NCI-H345 (cell line): ENCODE measurements at places on chromosomes 12 and 14.

DNA sequence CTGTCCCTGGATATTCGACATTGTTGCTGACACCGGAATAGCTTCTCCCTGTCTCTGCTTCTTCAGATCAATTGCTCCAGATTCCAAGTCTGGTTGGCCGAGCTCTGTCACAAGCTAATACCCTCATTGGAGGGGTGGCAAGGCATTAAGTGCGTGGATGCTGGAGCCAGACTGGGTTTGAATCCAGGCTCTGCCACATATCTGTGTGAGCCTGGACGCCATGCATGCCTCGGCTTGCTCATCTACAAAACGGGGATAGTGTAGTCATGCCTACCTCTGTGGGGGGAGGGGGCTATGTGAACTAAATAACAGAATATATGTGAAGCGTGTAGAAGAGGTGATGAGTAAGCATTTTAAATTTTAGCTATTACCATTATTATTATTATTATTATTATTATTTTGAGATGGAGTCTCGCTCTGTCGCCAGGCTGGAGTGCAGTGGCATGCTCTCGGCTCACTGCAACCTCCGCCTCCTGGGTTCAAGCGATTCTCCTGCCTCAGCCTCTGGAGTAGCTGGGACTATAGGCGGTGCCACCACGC lies 97.3 kb downstream of the AACS start:
- DNase-seq, result no peak

DNA sequence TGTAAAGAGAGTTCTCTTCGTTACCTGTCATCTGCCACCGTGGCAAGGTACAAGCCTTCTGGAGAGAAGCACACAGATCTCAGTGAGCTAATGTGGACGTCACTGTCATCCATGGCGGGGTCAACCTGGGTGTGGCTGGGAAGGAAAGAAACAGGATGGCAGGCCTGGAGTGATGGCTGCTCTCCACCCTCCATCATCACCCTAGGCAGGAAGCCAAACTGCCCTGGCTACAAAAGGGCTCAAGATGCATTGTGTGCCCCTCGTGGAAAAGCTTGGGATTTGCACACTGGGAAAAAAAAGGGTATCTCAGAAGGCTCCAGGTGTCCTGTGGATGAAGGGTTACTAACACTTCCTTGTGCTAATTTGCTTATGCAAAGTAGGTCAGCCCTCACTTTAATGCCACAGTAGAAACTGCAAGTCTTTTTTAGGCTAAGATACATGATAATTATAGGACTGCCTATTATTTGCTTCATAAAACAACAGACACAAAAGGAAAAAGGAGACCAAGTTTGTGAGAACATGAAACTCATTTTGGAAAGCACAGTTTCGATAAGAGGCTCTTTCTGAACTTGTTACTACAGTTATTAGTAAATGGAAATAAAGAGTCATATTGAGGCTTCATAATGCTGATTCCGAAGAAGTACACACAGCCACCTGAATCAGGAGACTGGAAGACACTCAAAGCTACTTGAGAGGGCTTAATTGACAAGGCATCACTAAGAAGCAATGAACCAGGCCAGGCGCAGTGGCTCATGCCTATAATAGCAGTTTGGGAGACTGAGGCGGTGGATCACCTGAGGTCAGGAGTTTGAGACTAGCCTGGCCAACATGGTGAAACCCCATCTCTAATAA lies 18.9 kb downstream of the RFC5 start:
- DNase-seq, result peak; percentile 36

DNA sequence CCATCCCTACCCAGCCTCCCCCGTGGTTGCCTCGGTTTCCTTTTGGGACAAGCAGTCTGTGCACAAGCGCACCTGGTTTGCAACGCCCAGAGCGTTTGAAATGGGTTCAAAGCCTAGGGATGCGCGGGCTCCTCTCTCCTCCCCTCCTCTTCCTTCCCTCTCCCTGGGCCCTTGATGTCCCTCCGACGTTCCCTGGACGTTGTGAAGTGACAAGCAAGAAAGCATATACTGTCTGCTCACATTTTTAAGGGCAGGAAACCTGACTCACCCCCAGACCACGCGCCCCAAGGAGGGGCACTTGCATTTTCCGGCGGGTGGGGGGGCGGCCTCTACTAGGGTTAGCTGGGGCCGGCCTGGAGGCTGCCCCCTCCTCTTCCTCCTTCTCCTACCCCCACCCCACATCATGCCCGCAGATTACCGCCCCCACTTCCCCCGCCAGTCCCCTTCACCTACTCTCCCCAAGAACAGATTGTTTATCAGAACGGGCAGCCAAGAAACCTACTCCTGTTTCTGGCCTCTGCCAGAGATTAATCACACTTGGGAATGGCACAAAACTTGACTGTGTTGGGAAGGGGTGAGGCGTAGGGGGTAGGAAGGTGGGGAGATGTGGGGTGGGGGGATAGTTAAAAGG lies 9.5 kb upstream of the IRF2BPL start:
- DNase-seq, result no peak

DNA sequence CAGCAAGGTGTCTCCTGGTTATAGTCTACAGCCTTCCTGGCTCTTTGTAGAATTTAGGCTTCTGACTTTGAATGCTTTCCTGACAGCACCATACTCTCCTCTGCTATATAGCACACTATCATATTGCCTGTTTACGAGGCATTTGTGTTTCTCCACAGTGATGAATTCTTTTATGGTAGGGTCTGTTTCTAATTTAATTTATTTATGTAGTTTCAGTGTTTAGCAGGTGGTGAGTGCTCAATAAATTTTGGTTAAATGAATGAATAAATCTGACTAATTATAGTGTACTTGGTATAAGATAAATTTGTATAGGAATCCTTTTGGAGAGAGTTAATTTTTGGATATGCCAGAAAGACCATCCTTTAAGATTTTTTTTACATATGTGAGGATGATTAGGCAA lies 115.3 kb downstream of the RAD51B start:
- DNase-seq, result no peak

DNA sequence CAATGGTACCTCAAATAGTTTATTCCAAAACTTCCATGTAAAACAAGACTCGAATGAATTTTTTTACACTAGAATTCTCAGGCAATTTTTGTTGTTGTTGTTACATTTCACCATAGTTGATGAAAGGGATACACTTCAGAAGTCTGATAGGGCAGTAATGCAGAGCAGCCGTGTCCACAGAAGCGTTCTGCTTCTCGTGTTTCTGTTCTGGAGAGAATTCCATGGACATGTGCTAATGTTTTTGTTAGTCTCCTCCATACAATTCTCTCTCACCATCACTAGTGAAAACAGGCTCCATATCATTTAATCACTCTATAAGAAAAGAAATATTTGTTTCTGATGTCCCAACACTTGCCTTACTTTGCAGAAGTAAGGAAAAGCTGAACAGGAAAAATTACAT lies 606.1 kb downstream of the SLC16A7 start:
- no peak for DNase-seq

DNA sequence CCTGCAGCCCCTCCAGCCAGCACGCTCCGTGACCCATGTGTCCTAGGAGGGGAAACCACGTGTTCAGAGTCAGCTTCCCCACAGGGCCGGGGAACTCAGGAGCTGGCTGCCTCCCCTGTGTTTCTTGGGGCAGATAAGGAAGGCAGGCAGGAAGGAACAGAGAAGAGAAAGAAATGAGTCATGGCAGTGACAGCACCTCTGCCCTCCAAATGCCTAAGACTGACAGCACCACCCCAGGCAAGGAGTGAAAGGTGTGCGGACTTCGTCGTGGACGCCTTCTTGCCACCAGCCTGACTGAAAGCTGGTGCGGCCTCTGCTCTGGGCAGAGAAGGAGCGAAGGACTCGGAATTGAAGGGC lies 167.0 kb upstream of the FKBP4 start:
- no peak for DNase-seq

DNA sequence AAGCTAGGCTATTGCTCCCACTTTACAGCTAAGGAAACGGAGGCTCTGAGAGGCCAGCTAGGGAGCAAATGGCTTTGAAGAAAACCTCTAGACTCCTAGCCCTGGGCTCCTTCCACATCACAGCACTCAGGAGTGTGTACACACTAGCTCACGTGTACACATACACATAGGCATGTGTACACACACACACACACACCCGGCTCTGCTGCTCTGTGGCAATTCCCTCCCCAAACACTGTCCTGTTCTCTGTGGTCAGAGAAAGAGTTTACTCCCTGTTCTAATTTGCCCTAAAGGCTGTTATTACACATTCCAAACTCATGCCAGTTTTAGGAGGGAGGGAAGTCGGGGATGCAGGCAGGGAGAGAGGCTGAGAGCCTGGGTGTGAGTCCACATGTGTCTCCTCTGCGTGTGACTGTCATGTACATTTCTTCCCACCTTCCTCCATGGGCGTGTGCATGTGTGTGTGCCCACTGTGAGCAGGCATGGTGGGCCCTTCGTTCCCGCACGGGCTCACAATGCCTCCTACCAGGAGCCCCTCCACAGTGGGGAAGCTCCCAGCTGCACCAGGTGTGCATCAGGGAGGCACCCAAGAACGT lies 14.2 kb downstream of the TRPV4 start:
- peak; percentile 8 for DNase-seq

GRCh38 chr14:74919421-74920165 lies 3.5 kb downstream of the RPS6KL1 start:
- DNase-seq, result no peak

- no peak for DNase-seq
Observed at GRCh38 chr12:22672951-22673350, 48.0 kb downstream of the ETNK1 start.

GRCh38 chr12:53214687-53215455 lies 7.8 kb upstream of the ITGB7 start:
- no peak for DNase-seq

GRCh38 chr14:104214431-104215218 lies 76.2 kb downstream of the KIF26A start:
- DNase-seq, result no peak

- no peak for DNase-seq
Observed at GRCh38 chr12:45981075-45981837, 9.1 kb downstream of the SCAF11 start.

GRCh38 chr12:57143454-57143853 lies 4.0 kb downstream of the LRP1-AS start:
- DNase-seq, result no peak

- DNase-seq, result peak; percentile 17
Observed at GRCh38 chr12:105640761-105641160, 310.3 kb downstream of the C12orf75 start.

DNA sequence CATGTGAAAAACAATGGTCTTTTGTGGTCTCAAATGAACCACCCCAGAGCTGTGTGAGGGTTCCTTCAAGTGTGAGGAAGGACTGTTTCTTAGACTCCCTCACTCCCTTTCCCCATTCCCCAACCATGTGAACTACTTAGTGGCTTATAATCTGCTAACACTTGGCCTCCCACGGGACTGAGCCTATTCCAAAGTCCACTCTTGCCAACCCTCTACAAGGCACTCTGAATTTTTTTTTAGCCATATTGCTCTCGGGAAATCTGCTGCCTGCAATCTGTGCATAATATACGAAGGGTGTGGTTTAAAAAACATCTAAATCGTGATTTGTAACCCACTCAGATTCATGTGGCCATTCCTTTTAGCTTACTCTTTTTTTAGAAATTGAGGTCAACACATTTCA lies 2.6 kb downstream of the SVOP start:
- no peak for DNase-seq

DNA sequence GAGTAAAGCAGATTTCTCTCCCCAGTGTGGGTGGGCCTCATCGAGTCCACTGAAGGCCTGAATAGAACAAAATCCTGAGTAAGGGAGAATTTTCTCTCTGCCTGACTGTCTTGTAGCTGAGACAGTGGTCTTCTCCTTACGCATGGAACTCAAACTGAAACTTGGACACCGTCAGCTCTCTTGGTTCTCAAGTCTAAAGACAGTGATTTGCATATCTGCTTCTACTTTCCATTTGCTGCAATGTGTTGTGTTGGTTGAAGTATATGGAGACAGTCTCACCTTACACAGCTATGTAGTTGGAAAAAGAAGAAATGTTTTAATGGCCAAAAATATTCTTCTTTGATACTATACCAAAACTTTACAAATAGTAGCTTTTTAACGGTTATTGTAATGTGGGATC lies 160.2 kb upstream of the LMNTD1 start:
- DNase-seq, result no peak

- DNase-seq, result no peak
Observed at GRCh38 chr14:102187568-102188001, 47.9 kb downstream of the WDR20 start.

DNA sequence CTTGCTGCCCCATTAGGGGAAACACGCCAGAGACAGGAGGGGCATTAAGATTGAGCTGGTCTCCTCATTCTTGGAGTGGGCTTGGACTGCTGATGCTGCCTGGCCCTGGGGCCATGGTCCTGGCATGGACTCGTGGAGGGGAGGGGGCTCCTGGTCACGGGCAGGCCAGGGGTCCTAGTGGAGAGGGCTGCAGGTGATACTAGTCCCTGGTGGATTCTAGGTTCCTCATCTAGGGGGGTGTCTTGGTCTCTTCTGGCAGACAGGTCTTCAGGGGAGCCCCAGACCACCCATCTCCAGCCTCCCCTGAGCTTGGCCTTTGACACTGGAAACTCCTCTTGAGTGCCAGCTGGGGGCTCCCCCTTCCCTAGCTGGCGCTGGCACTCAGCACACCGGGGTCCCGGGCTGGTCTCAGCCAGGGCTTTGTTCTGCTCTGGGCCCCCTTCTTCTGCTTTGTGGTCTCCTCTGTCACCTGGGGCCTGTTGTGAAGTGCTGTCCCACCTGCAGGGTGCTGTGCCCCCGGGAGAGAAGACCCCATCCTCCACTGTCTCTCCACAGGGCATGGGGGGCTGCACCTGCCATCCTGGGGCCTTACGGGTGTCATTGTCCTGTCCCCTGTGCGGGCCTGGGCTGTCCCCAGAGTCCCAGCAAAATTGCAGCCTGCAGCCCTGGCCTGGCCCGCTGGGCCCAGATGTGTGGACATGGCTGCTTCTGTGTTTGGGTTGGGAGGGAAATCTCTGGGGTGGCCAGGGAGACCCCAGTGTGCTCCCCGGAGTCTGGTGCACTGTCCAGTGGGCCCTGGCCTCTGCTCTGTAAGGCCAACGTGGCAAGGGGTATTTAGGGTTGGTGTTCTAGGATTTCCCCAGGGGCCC lies 2.3 kb downstream of the KIF26A start:
- DNase-seq, result no peak

- DNase-seq, result no peak
Observed at GRCh38 chr12:52178984-52179383, 12.8 kb downstream of the KRT80 start.

- DNase-seq, result no peak
Observed at GRCh38 chr12:30822385-30823155, 67.8 kb upstream of the CAPRIN2 start.

- no peak for DNase-seq
Observed at GRCh38 chr14:23608454-23608853, 27.7 kb upstream of the DHRS2 start.

DNA sequence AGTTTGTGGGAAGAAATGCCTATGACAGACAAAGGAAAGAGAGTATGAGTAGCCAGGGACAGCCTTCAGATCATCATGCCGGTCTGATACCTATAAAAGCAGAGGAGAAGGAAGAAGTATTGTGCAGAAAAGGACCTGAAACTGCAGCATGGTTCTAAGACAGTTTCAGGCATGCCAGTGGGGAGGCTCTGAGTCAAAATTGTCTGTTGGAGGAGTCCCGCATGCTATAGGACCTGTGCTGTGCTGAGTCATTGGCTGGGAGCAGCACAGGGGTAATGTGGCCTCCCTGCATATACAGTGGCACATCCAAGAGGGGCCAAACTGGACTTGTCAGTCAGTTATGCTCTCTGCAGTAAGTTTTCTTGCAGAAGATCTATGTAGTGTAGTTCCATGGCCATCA lies 40.7 kb downstream of the NEUROD4 start:
- DNase-seq, result no peak
